SIG-M5 (cell line): ENCODE measurements at places on chromosomes 4 and X.

DNA sequence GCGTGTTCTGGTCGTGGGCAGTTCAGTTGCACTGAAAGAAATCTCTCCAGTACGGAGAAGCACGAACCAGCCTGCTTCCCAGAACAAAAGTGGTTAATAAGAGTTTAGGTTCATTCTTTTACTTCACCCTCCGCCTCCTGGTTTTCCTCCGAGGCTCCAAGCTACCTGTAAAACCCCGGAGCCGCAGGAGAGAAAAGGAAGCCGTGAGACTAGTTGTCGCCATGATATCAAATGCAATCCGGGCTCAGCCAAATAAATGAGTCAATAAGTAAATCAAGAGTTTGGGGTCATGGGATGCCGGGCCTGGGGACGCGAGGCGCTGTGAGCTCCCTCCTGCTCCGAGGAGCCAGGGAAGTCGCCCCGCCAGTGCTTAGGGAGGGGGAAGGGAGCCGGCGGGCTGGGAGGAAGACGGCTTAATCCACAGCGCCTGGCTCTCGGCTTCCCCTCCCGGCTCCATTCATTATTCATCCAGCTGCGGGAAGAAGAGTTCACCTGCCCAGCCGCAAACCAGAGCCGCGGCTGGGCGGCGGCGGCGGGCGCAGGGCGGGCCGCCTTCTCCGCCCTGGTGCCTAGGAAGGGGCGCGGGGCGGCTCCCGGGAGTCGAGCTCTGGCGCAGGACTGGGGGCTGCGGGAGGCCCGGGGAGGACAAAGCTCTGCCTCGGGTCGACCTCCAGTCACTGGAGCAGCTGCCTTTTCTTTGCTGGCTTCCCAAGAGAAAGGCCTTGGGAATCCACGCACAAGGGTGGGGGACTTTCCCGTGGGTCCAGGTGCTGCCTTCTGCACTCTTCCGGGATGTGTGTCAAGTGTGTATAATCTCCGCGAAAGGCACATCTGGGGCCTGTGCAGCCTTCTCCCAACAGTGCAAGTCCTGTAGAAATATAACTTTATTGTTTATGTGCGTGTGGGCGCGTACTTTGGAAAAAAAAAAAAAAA, 1.7 kb downstream of the FRAS1 start:
- no peak for DNase-seq

GRCh38 chr4:80202741-80203553, 5.6 kb downstream of the PRDM8 start:
- no peak for DNase-seq

- no peak for DNase-seq
These were observed 860 bp downstream of the FAM50A start for GRCh38 chrX:154444755-154445246.

DNA sequence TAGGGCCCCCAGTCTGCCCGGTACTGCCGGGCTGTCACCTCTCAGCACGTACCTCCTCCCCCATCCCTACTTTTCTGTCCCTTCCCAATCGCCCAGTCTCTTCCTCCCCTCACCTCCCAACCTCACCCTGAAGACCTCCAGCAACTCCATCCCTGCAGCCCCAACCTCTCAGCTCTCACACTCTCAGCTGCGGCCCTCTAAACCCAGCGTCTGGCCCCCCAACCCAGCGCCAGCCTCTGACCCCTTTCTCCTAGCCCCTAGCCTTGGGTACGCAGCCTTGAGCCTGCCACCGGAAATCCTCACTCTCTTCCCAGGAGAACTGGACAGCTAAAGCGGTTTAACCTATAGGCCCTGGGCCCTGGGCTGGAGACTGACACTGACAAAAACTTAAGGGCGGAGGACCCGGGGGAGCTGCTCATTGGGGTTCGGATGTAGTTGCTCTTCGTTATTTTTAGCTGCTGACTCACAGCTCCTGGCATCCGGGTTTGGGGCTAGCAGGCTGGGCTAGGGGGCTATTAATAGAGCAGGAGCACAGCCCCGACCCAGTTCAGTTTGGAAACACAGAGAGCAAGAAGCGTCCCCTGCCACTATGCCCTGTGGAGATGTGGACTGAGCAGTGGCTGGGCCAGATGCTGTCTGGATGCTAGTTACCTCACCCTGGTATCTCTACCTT, 9.6 kb upstream of the DLG3 start:
- DNase-seq = no peak

GRCh38 chr4:150123087-150123486, 44.8 kb downstream of the DCLK2 start:
- DNase-seq = no peak

- no peak for DNase-seq
These were observed 137.2 kb downstream of the SMIM20 start for GRCh38 chr4:26051240-26051639.

GRCh38 chr4:868421-868820, 42.5 kb upstream of the CPLX1 start:
- DNase-seq = no peak
